ENCODE measurements at places on chromosomes 2 and 18.

DNA sequence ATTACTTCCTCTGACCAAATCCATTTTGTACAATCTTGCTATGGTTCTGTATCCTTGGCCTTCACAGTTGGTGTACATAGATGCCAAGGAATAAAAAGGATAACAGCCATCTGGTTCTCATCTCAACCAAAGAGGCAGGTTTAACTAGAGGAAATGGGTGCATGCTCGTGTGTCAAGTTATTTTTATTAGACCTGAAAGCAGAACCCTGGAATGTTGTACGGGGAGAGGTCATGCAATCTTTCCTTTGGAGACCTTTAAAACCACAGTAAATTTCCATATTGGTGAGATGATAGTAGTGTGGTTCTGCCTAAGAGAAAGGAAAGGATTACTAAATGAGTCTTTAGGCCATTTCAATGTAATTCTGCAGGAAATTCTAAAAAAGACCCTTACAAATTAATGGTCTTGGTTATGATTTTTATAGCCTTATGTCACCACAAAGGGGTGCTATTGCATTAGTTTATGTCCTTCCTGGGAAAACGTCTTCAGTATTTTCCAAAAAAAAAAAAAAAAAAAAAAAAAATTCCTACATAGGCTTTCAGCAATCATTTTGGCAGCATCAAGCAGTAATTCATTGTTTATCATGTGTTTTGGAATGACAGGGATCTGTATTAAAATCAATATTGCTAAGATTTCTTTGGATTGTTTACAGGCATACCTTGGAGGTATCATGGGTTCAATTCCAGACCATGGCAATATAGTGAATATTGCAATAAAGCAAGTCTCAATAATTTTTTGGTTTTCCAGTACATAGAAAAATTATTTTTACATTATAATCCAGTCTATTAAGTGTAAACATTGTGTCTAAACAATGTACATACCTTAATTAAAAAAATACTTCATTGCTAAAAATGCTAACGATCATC, 270.8 kb downstream of the NYAP2 start:
- no peak for DNase-seq

DNA sequence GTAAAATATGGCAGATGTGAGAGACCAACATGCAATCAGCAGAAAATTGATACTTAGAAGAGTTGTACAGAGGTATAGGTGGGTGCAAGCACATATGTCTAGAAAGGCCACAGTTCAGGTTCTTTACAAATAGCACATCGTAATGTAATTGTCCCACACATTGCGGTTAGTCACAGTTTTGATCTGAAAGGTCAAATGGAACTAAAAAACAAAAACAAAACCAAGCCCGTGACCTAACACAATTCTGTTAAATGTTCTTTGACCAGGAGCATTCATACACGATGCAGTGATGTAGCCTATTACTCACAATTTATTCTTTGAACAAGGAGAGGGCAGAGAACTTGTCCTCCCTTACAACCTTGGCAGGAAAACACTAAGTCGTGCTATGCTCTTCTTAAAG, 108.9 kb upstream of the MAP4K3 start:
- DNase-seq, result no peak

DNA sequence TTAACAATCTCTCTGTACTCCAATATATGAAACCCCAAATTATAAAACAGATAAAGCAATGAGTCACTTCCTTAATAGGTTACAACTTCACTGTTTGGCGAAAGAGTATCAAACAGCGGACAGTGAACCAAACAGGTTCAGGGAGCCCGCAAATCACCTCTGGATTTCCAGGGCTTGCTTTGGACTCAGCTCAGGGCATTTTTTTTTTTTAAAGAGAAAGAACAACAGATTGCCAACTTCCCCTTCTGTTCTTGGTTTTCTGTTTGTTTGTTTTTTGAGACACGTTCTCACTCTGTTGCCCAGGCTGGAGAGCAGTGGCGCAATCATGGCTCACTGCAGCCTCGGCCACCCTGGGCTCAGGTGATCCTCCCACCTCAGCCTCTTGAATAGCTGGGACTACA, 52.7 kb downstream of the ABCB11 start:
- no peak for DNase-seq

- no peak for DNase-seq
Observed at GRCh38 chr2:61011678-61012077, 5.8 kb upstream of the PEX13 start.

GRCh38 chr2:37389989-37390765, 45.7 kb downstream of the QPCT start:
- peak; percentile 49 for DNase-seq

GRCh38 chr2:65228263-65228750, 676 bp downstream of the ACTR2 start:
- DNase-seq, result no peak

DNA sequence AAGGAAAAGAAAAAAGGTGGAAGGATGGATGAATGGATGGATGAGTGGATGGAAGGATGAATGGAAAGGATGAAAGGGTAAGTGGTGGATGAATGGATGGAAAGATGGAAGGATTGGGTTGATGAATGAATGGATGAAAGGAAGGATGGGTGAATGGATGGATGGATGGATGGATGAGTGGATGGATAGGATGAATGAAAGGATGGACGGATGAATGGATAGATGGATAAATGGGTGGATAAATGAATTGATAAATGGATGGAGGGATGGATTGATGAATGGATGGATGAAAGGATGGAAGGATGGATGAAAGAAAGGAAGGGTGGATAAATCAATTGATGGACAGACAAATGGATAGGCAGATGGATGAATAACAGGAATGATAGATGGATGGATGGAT, 48.2 kb upstream of the OTOF start:
- no peak for DNase-seq

GRCh38 chr2:202910698-202911097, 775 bp downstream of the WDR12 start:
- no peak for DNase-seq

GRCh38 chr2:82260521-82260920, 1956.0 kb upstream of the LRRTM1 start:
- DNase-seq, result no peak

DNA sequence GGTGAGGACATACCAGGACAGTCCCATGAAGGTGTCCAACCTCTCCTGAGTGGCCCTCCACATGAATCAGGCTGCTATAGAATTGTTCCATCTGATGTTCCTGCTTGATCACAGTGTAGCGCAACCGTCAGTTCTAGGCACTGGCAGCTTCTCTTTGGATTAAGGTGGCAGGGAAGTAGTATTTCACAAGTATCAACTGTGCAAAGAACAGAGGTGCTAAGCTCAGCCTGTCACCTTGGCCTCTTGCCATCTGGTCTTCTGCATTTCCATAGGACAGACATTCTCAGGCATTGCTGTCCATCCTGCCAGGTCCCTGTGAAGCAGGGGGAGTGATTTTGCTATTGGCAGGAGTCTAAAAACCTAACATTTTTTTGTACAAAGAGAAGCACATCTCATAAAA, 182.2 kb upstream of the EPAS1 start:
- no peak for DNase-seq

DNA sequence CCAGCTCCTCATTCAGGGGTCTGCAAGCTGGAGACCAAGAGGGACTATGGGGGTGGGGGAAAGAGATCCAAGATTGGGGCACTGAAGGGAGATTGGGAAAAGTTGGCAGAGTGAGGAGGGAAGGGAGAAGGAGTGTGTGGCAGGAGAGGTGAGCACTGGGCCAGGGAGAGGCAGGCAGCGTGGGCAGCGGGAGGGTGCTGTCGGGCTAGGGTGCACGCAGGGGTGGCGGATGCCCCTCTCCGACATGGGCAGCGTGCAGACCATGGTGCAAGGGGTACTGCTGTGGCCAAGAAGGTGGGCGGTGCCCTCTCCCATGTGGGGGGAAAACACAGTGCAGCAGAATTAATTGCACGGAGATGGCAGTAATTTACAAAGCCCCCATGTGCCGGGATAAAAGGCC, 74.1 kb downstream of the CELF4 start:
- DNase-seq, result no peak

Measured in stimulated activated CD4-positive, alpha-beta T cell treated with anti-CD3 and anti-CD28 coated beads, Interleukin-1b, Interleukin-23, amount 100 ng/mL, for 24 hours (primary cell).